Prostate gland (tissue), 2 donors: ENCODE measurements at places on chromosomes 2 and 18. TPM values are rescaled to one million over a fixed set of nuclear protein-coding genes. Genes with fewer than 3 reads are reported as not detected.

BUB1 gene
- total RNA-seq: 21.9 TPM

FSHR gene
- 13.6 TPM for total RNA-seq

IL36B gene
- total RNA-seq: not detected

RESP18 gene
- total RNA-seq: not detected

RFTN2 gene
- 2.3 TPM for total RNA-seq

PHOSPHO2 gene
- 11.9 TPM for total RNA-seq

MAPRE2 gene
- total RNA-seq: 17.2 TPM

GREB1 gene
- total RNA-seq: 224 TPM

UGT1A4 gene
- not detected for total RNA-seq
